ENCODE measurements at places on chromosomes 13 and 19.

DNA sequence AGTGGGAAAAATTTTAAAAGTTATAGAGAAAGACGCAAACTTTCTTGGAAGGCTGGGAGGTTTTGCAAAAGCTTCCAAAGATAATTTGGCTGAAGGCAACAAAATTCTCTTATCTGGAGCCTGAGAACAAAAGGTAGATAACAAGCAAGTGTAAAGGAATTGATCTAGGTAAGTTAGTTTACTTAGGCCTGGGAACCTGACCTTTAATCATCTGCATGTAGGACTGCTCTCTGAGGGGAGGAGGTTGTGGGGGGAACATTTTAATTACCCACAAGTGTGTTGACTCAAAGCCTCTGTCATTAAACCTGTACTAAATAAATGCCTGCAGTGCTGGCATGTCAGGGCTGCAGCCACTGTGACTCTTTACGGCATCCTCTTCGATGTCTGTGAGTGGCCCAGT, 532.3 kb upstream of the SLITRK5 start:
- DNase-seq, result no peak

DNA sequence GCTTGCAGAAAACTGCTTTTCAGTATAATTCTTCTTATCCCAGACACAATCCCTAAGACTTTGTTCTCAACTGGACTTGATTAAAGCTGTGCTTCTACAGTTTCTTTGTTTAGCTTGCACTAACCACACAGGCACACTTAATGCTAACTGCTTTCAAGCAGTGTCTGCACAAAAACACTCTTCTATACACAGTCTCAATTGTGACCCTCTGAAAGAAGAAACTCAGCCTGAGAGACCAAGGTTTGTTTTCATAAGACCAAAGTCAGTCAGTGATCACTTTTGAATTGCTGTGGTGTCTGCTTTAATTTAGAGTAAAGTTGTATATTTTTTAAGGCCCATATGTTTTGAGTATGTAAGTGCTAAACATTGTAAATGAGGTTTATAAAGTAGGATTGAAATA, 431.2 kb downstream of the KCTD12 start:
- no peak for DNase-seq

GRCh38 chr13:79659121-79659521, 178.2 kb downstream of the NDFIP2 start:
- DNase-seq, result no peak

DNA sequence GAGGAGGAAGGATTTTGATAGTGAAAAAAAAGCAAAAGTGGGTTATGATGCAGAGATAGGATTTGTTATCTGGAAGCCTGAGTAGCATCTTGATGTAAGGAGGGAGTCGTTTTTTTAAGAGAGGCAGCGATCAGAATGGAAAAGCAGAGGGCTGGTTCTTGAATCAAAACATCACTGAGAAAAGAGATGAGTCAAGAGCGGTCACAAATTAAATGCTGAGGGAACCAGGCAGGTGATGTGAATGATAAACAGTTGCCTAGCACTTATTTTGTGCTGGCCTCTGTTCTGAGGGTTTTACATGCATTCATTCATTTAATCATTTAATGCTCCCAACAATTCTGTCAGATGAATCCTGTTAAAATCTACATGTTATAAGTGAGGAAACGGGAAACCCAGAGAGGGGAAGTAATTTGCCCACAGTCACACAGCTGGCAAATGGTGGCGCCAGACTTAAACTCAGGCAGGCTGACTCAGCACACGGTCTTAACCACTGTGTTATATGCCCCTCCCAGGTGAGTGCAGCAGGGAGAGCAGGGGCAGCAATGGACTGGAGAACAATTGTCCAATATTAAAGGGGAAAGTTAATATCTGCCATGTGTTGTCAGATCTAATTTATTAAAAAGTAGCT, 21.4 kb downstream of the SIGLECL1 start:
- DNase-seq, result no peak

DNA sequence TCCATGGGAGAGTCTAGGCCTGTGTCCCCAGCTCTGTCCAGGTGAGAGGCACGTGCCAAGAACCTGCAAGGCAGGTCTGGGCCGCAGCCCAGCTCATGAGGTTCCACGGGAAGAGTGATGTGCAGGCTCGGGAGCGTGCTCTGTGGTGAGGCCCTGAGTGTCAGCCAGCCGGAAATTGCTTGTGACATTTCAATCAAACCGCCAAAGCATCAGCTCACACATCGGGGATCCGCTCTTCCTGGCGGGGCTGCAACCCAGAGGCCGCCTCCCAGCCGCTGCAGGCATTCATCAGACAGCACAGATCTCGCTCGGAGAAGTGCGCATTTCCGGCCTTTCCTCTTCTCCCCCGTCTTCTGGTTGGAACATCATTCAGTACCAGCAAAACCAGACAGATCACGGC, 109.3 kb downstream of the KDM4B start:
- DNase-seq, result no peak

DNA sequence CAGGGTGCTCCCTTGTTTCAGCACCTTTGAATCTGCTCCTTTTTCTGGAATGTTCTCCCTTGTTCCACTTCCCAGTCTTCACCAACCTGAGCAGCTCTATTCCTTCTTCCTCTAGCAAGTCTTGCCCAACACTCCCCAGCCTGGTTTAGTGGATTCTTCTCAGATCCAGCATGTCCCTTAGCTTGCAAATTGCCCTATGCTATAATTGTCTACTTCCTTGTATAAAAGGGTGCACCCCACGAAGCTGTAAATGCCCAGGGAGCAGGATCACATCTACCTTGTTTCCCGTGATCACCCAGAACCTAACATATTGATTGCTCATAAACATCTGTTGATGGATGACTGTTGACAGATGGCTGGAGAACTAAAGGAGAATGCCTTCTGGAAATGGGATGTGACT, 93.2 kb upstream of the C1QTNF9B start:
- DNase-seq, result no peak

- DNase-seq, result no peak
These were observed 30.3 kb upstream of the RNF113B start for GRCh38 chr13:98207416-98207815.

- DNase-seq, result peak; percentile 93
These were observed 2.4 kb downstream of the GDF15 start for GRCh38 chr19:18388100-18388959.

DNA sequence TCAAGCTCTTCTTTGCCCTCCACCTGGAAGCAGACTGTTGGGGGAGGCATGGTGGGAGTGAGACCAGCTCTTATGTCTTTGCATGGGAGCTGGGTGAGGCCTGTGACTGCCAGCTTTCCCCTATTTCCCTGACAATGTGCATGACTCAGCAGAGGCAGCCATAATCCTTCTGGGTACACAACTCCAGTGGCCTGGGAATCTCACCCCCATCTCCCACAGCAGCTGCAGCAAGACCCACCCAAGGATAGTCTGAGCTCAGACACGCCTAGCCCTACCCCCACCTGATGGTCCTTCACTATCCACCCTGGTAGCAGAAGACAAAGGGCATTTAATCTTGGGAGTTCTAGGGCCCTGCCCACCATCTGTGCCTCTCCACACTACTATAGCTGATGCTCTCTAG, 41.4 kb upstream of the FGF14 start:
- DNase-seq, result no peak

DNA sequence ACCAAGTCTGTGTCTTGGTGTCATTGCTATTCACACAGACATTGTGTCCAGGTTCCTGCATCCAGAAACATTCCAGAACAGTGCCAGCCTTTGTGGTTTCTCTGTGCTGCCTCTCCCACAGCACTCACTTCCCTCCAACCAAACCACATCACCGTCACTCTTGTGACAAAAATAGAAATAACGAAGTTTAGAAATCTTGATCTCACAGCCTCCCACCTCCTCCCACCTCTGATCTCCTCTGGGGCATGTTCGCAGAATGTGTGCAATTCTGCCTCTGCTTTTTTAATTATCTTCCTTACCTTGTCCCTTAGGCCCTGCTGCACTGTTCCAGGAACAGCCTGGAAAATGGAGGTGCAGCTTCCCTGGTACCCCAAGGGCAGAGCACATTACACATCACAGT, 8.7 kb upstream of the SERPINE3 start:
- DNase-seq, result no peak

- DNase-seq, result no peak
These were observed 43.3 kb downstream of the INSR start for GRCh38 chr19:7250951-7251350.

GRCh38 chr19:31304831-31305312, 44.4 kb downstream of the TSHZ3 start:
- no peak for DNase-seq

DNA sequence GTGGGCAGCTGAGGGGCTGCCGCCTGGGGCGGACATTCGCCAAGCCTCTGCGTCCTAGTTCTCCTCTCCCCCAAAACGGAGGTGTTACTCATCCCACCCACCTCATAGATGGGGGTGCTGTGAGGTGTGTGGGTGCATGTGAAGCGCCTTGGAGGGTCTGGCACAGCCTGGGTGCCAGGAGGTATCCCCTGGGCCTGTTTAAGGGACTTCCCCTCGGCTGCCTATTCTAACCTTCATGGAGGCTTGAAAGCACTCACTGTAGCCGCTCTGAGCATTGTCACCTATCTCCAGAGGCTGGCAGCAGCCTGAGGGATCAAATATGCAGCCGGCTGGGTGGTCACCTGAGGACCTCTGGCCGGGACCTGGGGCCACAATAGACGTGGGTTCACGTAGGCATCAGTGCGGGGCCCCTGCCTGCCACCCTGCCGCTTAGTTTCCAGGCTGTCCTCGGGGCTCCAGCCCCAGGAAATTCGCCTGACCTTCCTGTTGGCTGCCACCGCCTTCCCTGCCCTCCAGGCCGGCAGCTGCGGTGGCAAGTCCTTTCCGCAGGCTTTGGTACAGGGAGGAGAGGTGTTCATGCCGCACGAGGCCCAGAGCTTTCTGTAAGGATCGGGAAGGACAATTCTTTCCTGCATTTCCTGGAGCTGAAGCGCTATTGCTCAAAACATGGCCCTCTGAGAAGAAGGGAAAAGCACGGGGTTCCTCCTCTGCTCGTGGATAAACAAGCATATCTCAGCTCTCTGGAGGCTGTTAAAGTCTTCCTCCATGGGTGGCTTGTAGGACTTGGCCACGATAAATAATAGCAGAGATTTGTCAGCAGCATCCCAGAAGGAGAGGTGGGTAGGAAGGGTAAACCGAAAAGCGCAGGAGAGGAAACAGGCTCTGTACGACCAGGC, 4.6 kb downstream of the COL4A2 start:
- DNase-seq, result no peak

- no peak for DNase-seq
These were observed 2.2 kb downstream of the MZF1 start for GRCh38 chr19:58570770-58571574.

DNA sequence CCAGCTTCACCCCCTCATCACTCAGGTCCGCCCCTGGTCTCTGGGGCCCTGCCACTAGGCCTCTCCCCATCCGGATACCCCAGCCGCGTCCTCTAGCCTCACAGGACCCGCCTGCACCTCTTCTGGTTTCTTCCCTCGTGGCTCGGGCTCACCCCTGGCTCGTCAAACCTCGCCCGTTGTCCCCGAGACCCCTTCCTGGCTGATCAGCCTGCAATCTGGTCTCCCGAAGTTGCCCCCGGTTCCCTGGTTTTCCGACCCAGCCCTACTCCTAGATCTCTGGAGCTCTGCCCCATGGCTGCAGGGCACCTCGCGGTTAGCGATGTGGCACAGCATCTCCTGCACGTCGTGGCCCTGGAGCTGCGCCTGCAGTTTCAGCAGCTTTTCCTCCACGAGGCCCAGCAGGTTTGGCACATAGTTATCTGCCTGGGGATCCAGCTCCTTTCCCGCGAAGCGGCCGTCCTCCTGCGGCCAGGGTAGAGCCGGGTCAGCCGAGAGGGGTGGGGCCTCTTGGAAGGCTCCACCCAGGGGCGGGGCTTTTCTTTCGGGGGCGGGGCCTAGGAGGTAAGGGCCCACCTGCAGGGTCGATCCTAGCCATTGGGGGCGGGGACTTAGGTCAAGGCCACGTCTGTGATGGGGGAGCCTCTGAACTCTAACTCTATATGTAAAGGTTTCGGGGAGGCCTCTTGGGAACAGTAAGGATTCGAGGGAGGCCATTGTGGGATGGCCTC, 2.4 kb upstream of the RGL3 start:
- peak; percentile 65 for DNase-seq

- DNase-seq, result no peak
These were observed 7.4 kb downstream of the ACP5 start for GRCh38 chr19:11570039-11570462.

DNA sequence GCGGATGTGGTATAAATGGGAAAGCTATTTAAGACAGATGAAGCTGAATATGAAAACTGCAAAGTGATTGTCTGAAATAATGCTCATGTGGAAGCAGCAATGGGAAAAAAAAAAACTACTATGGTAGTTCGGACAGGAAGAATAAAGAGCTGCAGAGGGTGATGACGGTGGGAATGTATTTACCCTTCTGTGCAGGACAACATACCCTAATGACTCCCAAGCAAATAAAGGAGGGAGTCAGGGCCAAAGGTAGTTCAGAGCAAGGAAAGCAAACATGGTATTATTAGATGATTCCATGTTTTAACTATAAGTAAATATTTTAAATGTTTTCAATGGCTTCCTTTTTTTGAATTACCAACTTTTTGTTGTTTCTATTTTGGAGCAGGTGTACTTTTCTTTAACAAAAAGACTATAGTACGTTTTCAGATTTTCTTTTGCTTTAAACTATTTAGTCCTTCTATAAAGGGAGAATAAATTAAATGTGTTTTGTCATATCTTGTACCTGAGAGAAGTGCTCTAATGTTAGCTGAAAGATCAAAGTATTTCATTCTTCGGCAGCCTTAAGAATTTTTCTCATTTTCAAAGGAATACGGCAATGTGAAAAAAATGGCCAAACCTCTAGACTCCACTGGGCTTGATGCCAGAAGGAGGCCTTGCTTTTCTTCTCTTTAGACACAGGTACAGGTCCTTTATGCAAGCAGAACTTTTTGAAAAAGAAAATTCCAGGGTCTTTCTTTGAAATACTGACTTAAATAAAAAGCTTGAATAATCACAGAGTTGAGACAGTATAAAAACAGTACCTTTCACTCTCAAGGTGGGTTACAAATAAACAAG, 67.8 kb upstream of the ZDHHC20 start:
- no peak for DNase-seq

- no peak for DNase-seq
These were observed 165.0 kb downstream of the TM9SF2 start for GRCh38 chr13:99666146-99666805.

DNA sequence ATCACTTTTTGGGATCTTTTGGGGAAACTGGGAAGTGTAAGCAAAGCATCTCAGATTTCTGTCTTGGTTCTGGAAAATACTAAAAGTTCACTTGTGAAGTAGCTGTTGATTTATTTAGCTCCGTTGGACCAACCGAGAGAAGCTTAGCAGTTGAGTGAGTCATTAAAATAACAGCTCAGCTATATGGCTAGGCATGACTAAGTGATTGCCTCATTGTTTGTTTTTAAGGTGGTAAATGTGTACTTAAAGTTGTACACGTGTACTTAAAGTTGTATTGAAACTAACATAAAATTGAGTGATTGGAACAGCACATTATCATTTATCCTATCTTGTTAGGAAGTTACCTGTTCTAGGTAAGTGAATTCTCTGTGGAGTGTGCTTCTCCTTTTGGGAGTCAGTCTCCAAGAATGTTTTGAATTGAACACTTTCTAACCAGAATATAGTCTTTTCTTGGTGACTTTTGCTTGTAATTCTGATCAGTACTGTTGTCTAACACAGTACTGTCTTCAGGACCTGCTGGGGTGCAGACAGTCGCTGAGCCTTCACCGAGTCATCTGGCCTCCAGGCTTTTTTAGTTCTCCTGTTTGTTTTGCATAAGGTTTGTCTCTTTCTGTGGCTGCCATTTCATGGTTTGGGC, 2.9 kb upstream of the DCUN1D2 start:
- no peak for DNase-seq
